Stimulated activated CD4-positive, alpha-beta T cell treated with anti-CD3 and anti-CD28 coated beads, Interleukin-1b, Interleukin-23, amount 100 ng/mL, for 1 hour (primary cell): ENCODE measurements at places on chromosomes 3 and 15.

- DNase-seq, result no peak
Observed at GRCh38 chr3:161096771-161097367, 8.3 kb downstream of the B3GALNT1 start.

- DNase-seq, result no peak
Observed at GRCh38 chr3:126197854-126198584, 17.6 kb upstream of the ALDH1L1 start.

DNA sequence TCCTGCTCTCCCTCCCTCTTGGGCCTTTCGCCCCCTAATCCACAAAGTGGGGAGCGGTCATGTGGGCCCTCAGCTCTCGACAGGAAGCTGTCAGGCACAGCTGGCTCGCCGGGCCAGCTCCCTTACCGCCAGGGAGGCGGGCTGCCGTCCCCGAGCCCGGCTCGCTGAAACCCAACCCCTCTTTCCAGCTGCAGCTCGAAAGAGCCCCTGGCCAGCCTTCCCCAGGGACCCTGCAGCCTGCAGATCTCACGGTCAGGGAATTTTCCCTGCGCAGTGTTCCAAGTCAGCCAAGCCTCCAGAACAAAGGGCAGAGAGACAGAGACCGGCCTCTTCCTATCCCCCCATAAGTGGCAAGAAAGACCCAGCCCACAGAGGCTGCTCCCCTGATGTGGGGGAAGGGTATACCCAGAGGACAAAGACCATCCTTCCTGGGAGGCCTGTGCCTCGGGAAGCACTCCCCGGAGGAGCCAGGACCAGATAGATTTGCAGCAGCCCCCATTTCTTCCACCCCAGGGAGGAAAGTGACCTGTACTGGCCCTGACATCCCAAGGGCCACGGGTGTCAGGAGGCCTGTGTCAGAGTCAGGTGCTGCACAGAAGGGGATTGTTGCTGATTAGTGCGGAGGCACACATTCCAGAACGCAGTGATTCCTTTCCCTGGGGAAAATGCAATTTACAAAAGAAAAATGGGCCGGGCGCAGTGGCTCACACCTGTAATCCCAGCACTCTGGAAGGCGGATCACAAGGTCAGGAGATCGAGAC, 32.6 kb downstream of the MAGEF1 start:
- no peak for DNase-seq

DNA sequence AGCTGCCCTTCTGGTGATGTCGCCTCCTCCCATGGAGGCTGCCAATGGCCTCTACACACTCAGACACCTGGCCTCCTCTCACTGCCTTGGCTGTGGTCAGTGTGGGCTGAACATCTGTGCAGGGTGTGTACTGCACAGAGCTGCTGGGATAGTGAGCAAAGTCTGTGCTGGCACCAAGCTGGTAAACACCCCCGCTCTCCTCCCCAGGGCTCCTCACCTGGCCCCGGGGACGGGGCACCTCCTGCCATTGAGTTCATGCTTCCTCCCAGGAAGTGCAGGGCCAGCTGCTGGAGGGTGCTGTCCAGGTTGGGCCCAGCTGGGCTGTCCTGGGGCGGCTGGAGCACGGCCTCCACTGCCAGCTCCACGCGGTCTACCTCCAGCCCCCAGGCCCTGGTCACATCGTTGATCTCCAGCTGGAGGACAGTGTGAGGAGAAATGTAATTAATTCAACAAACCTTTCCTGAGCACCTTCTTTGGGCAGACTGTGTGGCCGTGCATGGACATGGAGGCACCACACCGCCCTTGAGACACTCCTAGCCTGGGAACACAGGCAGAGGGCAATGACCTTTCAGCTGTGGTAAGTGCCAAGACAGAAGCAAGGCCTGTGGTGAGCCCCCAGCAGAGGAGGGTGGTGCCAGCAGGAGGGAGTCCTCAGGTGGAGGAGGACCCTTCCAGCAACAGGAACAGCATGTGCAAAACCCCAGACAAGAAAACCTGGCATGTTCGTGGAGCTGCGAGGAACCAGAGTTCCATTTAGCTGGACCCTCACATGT, 6.8 kb downstream of the STOML1 start:
- no peak for DNase-seq

GRCh38 chr3:119350114-119350513, 55.9 kb downstream of the ARHGAP31 start:
- no peak for DNase-seq

GRCh38 chr15:101050623-101051290, 131.6 kb downstream of the LRRK1 start:
- DNase-seq, result no peak
